Epithelial cell of proximal tubule (primary cell): ENCODE measurements at places on chromosomes 12 and 14. TPM values are rescaled to one million over a fixed set of nuclear protein-coding genes. Genes with fewer than 3 reads are reported as not detected.

Gene ADCY4
- total RNA-seq: 1.6 and 8.0 TPM in 2 replicates

Gene ATN1
- total RNA-seq: 17.9 and 19.0 TPM in 2 replicates

Gene COQ10A
- total RNA-seq: 10.9 and 18.8 TPM in 2 replicates

Gene RHEBL1
- total RNA-seq: 1.6 and 2.3 TPM in 2 replicates

Gene TAS2R20
- total RNA-seq: 0.36 and 0.58 TPM in 2 replicates

Gene TMEM30B
- total RNA-seq: 3.1 and 4.8 TPM in 2 replicates

Gene GPN3
- total RNA-seq: 27.7 and 36.0 TPM in 2 replicates

Gene RNASE7
- 0.86 TPM in 1 of 2 replicates, not detected in the other for total RNA-seq
